ENCODE measurements at places on chromosomes 13 and 19.
A peak's percentile ranks its signal among the peaks of the same experiment; 100 is the strongest.

DNA sequence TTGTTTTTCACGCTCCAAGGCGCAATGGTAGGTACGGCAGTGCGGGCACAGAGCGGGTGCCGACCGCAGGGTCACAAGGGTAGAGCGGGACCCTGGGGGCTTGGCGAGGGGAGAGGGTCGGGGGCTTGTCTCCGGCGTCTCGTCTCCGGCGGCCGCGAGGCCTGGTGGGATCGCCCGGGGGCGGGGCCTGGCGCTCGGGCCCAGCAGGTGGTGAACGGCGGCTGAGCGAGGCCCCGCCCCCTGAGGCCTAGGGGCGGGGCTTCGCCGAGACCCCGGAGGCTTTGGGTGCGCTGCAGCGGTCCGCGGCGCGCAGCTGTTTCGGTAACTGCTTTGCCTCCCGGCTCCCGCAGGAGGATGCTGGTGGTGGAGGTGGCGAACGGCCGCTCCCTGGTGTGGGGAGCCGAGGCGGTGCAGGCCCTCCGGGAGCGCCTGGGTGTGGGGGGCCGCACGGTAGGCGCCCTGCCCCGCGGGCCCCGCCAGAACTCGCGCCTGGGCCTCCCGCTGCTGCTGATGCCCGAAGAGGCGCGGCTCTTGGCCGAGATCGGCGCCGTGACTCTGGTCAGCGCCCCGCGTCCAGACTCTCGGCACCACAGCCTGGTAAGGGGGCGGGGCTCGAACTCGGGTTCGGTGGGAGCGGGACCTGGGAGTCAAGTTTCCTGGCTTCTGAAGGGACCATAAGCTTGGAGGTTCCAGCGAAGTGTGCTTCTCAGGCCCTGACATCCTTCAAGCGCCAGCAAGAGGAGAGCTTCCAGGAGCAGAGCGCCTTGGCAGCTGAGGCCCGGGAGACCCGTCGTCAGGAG lies at the start of gene TSEN34:
Gene TSEN34 (plus strand): TSS at position 298 of the 800 bp plus-strand sequence. CDS start 57 bp downstream, at position 355.
- peak; percentile 78 for DNase-seq

- no peak for DNase-seq
Measured at GRCh38 chr13:112366907-112367646, 9.1 kb upstream of the SPACA7 start.

- DNase-seq = no peak
Measured at GRCh38 chr19:11092181-11092538, 2.9 kb downstream of the LDLR start.

DNA sequence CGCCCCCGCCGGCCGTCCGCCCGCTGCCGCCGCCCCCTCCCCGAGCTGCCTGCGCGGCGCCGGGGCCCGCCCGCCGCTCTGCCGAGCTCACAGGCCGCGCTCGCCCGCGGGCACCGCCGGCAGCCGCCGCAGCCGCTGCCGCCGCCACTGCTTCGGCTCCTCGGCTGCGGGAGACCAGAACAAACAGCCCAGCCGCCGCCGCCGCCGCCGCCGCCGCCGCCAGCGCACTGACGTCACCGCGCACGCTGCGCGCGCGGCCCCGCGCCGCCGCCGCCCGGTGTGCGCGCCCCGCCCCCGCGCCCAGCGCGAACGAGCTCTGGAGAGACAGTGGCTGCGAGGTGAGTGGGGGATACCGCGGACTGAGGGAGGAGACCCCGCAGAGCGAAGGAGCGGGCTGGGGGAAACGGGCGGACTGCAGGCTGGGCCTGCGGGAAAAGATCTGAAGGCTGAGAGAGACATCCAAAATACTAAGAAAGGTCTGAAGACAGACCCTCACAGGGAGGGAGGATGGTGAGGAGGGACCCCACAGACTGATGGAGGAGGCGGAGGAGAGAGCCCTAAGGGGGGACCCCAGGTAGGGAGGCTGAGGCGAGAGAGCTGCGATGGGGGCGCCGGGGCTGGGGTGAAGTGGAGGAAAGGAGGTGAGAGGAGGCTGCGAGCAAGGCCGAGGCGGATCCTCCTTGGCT lies at the start of gene BRD4:
Gene BRD4 (minus strand): TSS at position 229 of the 686 bp plus-strand sequence. CDS start 59,440 bp downstream, outside the sequence.
- DNase-seq = peak; percentile 52

DNA sequence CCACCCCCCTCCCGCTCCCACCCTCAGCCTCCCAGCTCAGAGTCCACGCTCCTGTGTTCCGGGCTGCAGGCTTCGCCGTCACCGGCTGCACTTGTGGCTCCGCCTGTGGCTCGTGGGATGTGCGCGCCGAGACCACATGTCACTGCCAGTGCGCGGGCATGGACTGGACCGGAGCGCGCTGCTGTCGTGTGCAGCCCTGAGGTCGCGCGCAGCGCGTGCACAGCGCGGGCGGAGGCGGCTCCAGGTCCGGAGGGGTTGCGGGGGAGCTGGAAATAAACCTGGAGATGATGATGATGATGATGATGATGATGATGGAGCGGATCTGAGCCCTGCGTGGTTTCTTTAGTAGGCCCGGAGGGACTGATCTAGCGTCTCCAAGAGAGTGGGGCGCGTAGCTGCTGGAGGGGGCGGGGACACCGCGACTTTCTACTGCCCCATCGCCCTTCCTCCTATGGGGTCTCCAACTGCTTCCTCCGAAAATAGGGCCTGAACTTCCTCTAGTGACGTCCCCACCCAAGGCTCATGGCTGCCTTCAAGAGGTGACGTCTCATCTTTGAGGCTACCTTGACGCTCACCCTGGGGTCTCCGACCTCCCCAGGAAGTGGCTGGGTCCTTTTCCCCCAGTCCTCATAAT lies 1.4 kb downstream of the RETN start:
- no peak for DNase-seq

DNA sequence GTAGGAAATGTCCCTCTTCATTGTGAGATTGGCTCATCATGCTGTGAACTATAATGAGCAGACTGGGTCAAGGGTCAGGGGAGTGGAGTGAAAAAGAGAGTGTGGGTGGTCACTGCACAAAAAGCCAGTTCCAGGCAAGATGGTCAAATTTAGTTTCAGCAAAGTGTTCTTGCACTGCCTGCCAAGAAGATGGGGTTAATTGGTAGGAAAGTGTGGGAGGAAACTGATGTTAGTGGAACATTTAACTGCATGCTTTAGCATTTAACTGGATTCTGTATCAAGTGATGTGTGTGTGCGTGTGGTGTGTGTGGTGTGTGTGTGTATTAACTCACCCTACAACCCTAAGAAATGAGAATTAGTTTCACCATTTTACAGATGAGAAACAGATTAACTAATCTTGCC lies 131.6 kb downstream of the COG6 start:
- no peak for DNase-seq

DNA sequence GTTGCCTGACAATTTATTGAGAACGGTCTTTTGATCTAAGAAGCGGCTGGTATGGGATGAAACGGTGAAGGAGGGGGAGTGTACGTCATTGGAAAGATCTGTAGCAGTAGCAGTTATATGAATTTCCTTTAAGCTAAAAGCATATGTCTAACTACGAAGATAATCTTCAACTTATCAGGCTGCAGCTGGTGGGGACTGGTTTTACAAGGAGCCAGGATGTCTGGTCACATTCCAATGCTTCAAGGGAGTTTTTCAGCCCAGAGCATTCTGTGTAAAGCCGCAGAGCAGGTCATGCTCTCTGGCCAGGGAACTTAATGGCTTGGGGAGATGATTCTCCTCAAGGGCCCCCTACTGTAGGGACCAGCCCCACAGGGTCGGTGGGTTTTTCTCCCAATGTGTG lies 29.2 kb downstream of the CLEC4M start:
- DNase-seq = no peak

GRCh38 chr13:74687442-74688182 lies 553.4 kb upstream of the KLF12 start:
- DNase-seq = no peak

- no peak for DNase-seq
Measured at GRCh38 chr13:74575729-74576125, 441.5 kb upstream of the KLF12 start.

DNA sequence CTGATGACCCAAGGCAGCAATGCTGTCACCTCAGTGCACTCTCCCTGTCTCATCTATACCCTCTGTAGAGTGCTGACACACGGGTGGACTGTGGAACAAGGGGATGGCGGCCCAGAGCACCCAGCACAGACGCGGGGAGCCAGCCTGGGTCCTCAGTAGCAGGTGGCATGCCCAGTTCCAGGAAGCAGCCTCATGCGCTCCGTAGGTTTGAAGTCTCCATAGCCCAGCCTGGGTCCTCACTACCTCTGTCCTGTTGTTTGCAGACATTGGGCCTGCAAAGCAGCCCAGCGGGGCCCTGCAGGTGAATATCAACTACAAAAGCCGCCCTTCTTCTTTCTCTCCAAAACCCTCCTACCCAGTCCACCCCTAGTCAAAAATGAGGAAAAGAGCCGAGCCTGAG lies 5.0 kb upstream of the SLC7A9 start:
- DNase-seq = no peak

DNA sequence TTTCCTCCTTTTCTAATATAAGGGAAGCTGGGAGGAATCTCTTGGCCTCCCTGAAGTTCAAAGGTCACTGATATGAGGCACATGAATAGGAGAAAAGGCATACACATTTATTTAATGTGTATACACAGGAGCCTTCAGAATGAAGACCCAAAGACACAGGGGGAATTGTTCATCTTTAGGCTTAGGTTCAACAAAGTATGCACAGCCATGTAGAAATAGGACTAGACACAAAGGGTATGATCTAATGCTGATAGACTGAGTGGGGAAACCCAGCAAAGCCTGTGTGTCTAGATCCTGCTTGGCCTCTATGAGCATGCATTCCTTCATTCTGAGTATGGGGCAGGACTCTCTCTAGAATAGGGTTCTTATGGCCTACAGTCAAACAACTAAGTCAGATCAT lies 177.1 kb upstream of the RFC3 start:
- no peak for DNase-seq

DNA sequence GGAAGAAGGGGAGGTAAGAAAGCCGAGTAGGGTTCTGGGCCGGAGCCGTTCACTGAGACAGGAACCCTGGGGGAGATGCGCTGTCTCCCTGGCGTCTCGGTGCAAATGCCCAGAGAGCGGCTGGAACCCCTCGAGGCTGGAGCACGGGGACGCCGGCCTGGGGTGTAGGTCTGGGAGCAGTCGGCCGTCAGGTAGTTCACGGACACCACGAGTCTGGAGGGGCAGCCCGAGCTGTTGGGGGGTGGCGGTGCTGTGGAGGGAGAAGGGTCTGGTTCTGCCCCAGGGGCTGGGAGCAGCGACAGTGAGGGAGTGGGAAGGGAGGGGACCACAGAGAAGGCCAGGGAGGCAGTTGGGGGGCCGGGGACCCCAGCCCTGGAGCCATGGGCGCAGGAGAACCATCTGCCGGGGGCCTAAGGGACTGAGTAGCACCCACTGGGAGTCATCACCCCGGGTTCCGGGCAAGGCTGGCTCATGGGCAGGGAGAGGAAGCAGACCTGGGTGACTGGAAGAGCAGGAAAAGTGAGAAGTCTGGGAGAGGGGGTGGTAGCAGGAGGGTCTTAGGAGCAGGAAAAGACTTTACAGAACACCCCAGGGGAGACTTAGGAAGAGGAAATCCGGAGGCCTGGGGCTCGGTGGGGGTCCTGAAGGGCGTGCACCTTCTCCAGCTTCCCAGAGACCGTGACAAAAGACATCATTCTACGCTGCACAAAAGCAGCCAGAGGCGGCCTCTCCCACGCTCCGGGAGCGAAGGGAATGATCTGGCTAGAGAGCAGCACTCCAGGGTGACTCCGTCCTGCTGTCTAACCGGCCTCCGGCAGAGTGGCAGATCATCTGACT lies 173.1 kb upstream of the SOX1 start:
- no peak for DNase-seq

DNA sequence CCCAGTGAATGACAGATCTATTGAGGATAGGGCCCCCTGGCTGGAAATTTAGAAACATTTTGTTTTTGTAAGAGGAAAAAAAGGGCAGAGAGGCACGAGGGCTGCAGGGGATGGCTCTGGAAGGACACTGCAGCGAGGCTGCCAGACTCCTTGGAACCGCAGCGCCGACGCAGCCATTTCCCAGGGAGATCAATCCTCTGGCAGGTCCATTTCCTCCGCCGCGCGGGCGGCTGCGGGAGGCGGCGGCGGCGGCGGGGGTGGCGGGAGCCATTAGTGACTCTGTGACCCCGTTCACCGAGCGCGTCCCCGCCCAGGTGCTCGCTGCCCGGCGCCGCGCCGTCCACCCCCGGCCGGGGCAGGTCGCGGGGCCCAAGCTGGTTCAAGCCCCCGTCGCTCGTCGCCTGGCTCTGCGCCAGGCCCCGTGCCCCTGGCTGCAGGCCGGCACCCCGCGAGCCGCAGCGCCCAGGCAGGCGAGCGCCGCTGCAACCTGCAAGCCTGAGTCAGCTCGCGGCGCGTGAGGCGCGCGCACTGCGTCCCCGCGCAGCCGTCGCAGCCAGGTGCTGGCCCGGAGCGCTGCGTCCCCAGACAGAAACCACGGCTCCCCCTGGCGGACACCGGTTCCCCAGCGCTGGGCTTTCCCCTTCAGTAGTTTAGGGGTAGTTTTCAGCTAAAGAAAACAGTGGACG lies 192.6 kb downstream of the KATNAL1 start:
- DNase-seq = peak; percentile 93

- DNase-seq = no peak
Measured at GRCh38 chr13:26295812-26296211, 41.9 kb downstream of the CDK8 start.

- peak; percentile 35 for DNase-seq
Measured at GRCh38 chr19:16587833-16588823, 15.9 kb upstream of the SLC35E1 start.

- no peak for DNase-seq
Measured at GRCh38 chr13:48154671-48155070, 59.8 kb upstream of the MED4 start.

DNA sequence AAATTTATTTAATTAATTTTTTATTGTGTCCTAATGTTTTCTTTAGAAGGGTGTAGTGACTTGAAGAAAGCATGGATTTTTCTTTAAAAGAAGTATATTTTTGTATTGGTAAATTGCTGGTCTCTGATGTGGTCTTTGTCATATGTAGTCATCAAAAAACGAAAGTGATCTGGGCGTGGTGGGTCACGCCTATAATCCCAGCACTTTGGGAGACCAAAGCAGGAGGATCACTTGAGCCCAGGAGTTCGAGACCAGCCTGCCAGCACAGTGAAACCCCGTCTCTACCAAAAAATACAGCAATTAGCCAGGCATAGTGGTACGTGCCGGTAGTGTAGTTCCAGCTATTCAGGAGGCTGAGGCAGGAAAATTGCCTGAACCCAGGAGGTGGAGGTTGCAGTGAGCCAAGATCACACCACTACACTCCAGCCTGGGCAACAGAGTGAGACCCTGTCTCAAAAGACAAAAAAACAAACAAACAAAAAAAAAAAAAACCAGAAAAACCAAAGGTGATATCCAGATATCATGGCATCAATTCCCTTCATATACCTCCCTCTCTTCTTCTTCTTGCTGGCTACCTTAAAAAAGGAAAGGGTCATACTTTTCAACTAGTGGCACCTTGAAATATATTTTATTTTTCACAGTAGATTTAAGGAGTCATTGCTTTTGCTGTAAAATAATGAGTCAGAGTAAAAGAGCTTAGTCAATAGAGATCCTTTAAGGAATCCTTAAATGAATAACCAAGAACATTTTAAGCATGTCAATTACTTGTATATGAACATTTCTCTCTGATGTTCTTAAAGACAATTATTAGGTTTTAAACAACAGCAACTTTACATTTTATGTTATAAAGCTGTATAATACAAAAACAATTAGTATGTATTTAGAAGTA lies 19.9 kb downstream of the KCTD4 start:
- no peak for DNase-seq

DNA sequence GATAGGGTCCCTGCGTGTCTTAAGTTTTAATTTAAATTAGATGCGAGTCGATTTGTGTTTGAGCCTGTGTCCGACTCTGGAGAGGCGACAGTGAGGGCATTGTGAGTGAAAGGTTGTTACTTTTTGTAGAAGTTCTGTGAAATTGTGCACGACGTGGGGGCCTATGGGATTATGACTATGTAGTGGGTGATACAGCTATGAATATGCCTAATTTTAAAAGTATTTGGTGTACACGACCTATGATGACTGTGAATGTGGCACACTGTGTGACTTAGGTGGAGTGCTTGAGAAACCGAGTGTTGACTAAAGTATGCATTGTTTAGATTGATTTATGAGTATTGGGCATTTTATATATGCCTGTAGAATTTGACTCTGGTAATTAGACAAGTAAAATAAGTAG lies 646 bp downstream of the ZNF567 start:
- no peak for DNase-seq
